Activated CD4-positive, alpha-beta T cell treated with anti-CD3 and anti-CD28 coated beads, Interleukin-2, amount 10 ng/mL, durations not matched to agents 24 days and 14 days (primary cell): ENCODE measurements at places on chromosomes 13 and 19. TPM values are rescaled to one million over a fixed set of nuclear protein-coding genes. Genes with fewer than 3 reads are reported as not detected.
A peak's percentile ranks its signal among the peaks of the same experiment; 100 is the strongest.

DNA sequence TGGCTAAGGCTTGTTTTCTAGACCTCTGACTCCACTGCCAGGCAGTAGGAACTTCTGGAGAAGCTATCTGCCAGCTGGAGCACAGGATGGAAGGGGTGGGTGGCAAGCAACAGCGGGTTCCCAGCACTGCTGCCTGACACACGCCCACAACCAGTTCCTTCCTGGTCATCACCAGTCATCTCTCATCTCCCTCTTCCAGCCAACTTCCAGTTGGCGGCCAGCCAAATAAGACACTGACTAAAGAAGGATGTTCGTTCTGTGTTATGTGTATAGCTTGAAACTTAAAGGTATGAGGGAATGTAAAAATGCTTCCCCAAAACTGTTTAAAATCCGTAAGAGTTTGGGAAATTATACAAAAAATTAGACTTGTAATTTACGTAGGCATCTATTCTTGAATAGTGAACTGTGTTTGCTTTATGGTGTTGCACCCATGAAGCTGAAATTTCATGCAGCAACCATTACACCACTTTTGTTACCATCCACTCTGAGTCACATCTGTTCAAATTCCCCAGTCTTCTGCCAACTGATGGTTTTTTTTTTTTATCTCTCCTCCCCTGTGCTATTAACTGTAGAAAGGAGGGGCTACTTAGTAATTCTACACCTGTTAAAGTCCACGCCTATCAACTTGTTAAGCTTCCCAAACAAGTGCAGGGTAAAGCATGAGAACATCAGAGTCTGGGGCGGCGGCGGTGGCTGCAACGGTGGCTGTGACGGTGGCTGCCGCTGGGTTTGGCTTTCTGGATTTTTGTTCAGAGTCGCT is 86.2 kb upstream of the FRY start:
- no peak overlapping the region for H3K27ac ChIP-seq
- no peak for DNase-seq
- peaks cover 17% of the 10 kb centered on the region for H3K27me3 ChIP-seq
- H3K36me3 ChIP-seq: no peaks in the 10 kb centered on the region
- no peaks in the 10 kb centered on the region for H3K4me1 ChIP-seq

DNA sequence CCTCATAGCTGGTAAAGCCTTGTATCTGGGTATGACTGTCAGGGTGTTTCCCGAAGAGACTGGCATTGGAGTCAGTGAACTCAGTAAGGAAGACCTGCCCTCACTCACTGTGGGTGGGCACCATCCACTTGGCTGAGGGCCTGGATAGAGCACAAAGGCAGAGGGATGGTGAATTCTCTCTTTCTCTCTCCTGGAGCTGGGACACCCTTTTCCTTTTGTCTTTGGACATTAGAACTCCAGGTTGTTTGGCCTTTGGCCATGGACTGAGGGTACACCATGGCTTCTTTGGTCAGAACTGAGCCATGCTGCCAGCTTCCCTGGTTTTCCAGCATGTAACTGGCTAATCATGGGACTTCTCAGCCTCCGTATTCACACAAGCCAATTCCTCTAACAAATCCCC is 4.6 kb upstream of the CEACAM1 start:
- DNase-seq: no peak
- H3K36me3 ChIP-seq: no peaks in the 10 kb centered on the region
- H3K4me3 ChIP-seq: no peak overlapping the region
- peaks cover 13% of the 10 kb centered on the region for H3K27me3 ChIP-seq

- H3K36me3 ChIP-seq: no peaks in the 10 kb centered on the region
- no peak for DNase-seq
- H3K27me3 ChIP-seq: peaks cover 21% of the 10 kb centered on the region
- peaks cover 12% of the 10 kb centered on the region for H3K4me1 ChIP-seq
Observed at GRCh38 chr13:30881191-30881651, 24.9 kb upstream of the MEDAG start.

- no peaks in the 10 kb centered on the region for H3K27me3 ChIP-seq
- H3K27ac ChIP-seq: no peak overlapping the region
- H3K36me3 ChIP-seq: no peaks in the 10 kb centered on the region
- H3K4me3 ChIP-seq: no peak overlapping the region
- no peaks in the 10 kb centered on the region for H3K4me1 ChIP-seq
Observed at GRCh38 chr13:58850161-58850560, 1218.6 kb downstream of the PCDH17 start.

GRCh38 chr19:16144216-16144581 is 714 bp downstream of the HSH2D start:
- peaks cover 50% of the 10 kb centered on the region for H3K4me1 ChIP-seq
- H3K27ac ChIP-seq: peak overlapping the region; percentile 98
- no peaks in the 10 kb centered on the region for H3K27me3 ChIP-seq
- peak overlapping the region; percentile 96 for H3K4me3 ChIP-seq
- no peak for DNase-seq

- DNase-seq: no peak
- no peak overlapping the region for H3K27ac ChIP-seq
- H3K4me3 ChIP-seq: no peak overlapping the region
- no peaks in the 10 kb centered on the region for H3K27me3 ChIP-seq
- no peaks in the 10 kb centered on the region for H3K36me3 ChIP-seq
Observed at GRCh38 chr19:3855320-3855719, 13.5 kb downstream of the ZFR2 start.

DNA sequence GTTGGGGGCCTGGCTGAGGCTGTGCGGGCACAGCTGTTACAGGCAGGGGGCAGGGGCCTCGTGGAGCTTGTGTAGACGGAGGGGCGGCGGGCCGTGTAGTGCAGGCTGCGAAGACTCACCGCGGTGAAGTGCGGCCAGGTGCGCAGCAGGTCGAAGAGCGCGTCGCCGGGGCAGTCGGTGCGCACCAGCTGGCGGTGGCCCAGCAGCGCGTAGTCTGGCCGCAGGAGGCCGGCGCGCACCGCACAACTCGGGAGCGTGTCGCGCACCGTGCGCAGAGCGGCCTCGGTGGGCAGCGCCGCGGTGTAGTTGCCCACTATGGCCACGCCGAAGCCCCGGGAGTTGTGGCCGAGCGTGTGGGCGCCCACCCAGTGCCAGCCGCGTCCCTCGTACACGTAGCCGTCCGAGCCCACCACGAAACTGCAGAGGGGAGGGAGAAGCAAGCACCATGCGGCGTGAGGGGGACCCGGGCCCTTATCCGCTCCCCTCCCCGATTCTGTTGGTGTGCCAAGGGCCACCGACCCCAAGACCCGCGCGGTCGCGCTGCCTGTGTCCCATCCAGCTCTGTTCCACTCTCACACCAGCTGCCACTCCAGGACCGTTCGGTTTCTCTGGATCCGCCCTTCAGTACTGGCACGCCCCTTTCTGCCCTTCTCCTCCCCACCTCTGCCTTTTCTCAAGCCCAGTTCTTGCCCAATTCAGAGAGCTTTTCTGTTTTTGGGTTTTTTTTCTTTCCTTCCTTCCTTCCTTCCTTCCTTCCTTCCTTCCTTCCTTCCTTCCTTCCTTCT is 5.4 kb upstream of the RASAL3 start:
- H3K4me3 ChIP-seq: peak overlapping the region; percentile 65
- H3K27ac ChIP-seq: peak overlapping the region; percentile 63
- H3K36me3 ChIP-seq: peaks cover 8% of the 10 kb centered on the region
- peak; percentile 70 for DNase-seq
- H3K27me3 ChIP-seq: peaks cover 12% of the 10 kb centered on the region

DNA sequence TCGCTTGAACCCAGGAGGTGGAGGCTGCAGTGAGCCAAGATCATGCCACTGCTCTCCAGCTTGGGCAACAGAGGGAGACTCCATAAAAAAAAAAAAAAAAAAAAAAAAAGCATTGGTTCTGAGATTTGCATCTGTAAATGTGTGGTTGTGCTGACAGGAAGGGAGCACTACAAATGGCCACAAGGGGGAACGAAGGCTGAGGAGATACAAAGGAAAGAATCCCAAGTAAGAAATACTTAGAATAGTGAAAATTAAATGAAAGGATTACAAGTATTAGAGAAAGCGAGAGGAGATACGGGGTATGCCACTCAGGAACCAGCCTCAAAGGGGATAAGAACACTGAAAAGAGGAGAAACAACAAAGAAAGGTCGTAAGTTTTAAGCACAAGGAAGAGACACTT is 284.9 kb downstream of the KLF12 start:
- no peak overlapping the region for H3K27ac ChIP-seq
- peaks cover 6% of the 10 kb centered on the region for H3K36me3 ChIP-seq
- no peaks in the 10 kb centered on the region for H3K27me3 ChIP-seq
- no peak for DNase-seq
- no peak overlapping the region for H3K4me3 ChIP-seq
- H3K4me1 ChIP-seq: peaks cover 3% of the 10 kb centered on the region

Gene ZNF813
- total RNA-seq: 4.3 and 5.2 TPM in 2 replicates

Gene ENOX1
- 0.07 and 0.14 TPM in 2 replicates for total RNA-seq

Gene EGLN2
- total RNA-seq: 88.9 and 94.4 TPM in 2 replicates

Gene C5AR2
- not detected in 2 replicates for total RNA-seq
